ENCODE measurements at places on chromosomes 2 and 18.

DNA sequence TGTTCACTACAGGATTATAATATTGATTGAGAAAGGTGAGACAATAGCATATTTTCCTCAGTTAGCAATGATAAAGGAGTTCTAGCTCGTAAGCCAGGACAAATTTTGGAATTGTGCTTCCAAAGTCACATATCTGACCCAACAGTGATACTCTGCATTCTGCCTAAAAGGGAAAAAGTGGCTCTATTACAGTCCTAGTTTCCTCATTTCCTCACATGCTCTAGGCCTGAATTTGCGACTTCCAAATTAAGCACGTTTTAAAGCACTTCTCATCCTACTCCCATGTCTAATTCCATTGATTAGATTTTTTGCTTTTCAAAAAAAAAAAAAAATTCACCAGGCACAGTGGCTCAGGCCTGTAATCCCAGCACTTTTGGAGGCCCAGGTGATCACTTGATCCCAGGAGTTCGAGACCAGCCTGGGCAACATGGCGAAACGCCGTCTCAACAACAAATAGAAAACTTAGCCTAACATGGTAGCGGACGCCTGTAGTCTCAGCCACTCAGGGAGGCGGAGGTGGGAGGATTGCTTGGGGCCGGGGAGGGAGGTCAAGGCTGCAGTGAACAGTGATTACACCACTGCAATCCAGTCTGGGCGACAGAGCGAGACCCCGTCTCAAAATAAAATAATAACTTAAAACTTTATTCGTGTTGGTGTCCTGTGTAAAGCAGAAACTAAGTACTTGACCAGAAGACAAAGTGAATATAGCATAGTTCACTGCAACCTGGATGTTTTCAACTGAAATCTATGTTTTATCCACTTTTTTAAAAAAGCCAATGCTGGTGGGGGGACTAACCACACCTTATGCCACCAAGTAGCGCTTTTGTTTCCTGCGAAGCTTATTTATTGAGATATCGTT is 1.5 kb downstream of the ESCO1 start:
- DNase-seq = no peak

DNA sequence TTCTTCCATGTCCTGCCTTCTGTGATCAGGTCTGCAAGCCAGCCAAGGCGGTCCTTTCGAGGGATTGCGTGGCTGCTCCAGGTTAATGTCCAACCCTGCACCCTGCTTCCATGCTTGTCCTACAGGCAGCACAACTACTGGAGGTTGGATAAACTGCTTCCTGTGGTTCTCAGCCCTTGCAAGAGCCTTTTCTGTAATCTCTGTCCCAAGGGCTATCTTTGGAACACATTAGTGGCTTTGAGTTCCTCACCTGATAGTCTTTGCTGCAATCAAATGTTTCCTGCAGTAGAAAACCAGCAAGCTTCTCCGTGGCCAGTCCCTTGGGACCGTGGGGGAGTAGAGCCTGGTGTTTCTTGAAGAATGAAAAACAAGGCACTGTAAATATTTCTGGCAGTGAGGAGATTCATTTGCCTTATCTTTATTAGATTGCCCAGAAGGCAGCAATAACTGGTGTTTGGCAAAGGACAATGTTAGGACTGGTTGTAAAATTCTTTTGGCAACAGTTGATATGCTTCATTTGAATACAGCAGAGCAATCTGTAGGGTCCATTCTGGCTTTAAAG is 214.4 kb downstream of the FHOD3 start:
- DNase-seq = no peak

DNA sequence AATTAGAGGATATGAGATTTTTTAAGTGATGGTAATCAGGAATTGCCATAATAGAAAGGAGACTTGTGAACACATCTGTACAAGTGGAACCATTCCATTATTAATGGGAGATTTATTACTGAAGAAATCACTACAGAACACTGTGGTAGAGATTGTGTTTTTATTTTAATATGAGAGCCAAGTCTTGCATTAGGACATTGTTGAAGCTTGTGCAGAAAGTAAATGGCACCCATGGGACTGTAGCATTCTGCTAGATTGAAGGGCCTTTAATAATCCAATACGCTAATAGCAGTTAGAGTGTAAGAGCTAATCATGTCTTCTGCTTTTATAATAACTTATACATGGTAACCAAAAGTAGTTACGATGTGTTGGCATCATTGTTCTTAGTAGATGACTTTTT is 83.6 kb downstream of the VRK2 start:
- DNase-seq = no peak

GRCh38 chr18:58579561-58580047 is 49.3 kb downstream of the ALPK2 start:
- no peak for DNase-seq

- no peak for DNase-seq
Measured at GRCh38 chr18:9928646-9929259, 14.9 kb downstream of the VAPA start.

- DNase-seq = no peak
Measured at GRCh38 chr2:179612591-179613298, 248.7 kb downstream of the ZNF385B start.

DNA sequence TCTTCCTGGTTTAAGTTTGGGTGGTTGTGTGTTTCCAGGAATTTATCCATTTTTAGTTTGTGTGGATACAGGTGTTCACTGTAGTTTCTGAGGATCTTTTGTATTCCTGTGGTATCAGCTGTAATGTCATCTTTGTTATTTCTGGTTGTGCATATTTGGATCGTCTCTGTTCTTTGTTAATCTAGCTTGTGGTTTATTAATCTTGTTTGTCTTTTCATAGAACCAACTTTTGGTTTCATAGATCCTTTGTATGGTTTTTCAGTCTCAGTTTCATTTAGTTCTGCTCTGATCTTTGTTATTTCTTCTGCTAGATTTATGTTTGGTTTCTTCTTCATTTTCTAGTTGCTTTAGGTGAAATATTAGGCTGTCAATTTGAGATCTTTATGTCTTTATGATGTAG is 202.4 kb upstream of the ZSWIM2 start:
- DNase-seq = no peak

DNA sequence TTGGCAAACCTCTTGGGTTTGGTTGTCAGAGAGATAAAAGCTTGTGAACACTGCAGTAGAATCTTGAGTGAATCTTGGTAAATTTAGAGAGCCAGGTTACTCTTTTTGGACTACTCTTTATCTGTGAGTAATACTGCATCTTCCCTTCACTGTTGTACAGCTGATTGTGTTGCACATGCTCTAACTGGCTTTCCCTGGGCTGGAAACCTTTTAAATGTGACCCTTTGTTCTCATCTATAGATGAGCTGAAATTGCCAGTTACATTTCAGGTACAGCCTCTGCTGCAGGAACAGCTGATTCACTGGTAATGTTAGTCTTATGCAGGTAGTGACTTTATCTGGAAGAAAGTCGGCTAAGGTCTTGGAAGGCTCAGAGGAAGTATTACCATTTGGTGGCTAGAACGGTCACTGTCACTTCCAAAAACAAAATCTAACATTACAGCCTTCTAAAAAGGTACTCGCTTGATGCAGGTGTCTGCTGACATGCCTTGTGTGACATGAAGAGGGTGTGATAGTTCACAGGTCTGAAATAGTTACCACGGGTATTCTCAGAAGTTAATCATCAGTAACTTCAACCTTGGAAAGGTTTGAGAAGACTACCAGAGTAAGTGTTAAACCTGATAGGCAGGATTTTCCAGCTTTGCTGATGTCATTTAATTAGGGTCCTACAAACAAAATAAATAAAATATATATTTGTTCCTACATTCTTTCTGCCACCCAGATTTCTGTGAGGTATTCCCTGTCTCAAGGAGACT is 851.1 kb downstream of the SLC4A3 start:
- DNase-seq = no peak
